A673 (cell line): ENCODE measurements at places on chromosomes 13 and 19.
A peak's percentile ranks its signal among the peaks of the same experiment; 100 is the strongest.

DNA sequence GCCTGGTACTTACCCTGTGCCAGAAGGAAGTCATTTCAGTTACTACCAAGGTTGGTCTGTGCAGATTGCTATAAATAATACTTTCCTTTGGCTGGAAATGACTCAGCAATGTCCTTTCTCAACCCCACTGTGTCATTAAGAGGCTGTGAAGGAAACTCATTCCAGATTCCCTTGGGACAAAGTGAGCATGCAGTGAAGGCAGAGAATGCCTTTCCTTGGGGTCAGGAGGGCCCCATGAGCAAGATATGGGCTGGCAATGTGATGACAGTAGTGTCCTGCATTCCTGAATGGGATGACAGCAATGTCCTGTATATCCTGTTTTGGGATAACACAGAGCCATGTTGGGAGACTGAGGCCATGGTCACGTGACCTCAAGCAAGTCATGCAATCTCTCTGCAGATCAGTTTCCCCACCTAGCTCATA is 213.1 kb upstream of the TMTC4 start:
- H3K27me3 ChIP-seq: no peaks in the 10 kb centered on the region
- no peaks in the 10 kb centered on the region for H3K36me3 ChIP-seq
- H3K27ac ChIP-seq: no peak overlapping the region
- H3K4me3 ChIP-seq: no peak overlapping the region

DNA sequence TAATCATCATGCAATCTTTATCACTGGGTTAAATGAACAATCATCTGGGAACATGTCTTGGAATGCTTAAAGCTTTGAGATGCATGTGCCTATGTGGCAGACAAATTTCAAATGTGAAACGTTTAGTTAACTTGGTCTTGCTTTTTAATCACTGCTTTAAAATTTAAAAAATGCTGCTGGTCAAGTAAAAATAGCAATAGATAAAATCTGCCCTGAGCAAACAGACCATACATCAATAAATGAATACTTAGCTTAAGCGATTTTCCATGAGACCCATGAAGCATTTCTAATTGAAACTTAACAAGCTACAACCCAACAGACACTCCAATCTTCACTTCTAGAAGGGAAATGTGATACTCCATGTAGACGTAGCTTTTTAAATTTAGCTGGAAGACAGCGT is 1.9 kb upstream of the KL start:
- no peak for DNase-seq
- H3K4me1 ChIP-seq: peaks cover 8% of the 10 kb centered on the region
- H3K27me3 ChIP-seq: no peaks in the 10 kb centered on the region
- no peak overlapping the region for H3K27ac ChIP-seq

- DNase-seq: no peak
- H3K27me3 ChIP-seq: no peaks in the 10 kb centered on the region
- peaks cover 34% of the 10 kb centered on the region for H3K4me1 ChIP-seq
- no peaks in the 10 kb centered on the region for H3K36me3 ChIP-seq
Measured at GRCh38 chr13:46607768-46608564, 55.0 kb downstream of the LRCH1 start.

- H3K36me3 ChIP-seq: no peaks in the 10 kb centered on the region
- no peaks in the 10 kb centered on the region for H3K27me3 ChIP-seq
- H3K4me3 ChIP-seq: no peak overlapping the region
- DNase-seq: no peak
- H3K4me1 ChIP-seq: no peaks in the 10 kb centered on the region
- no peak overlapping the region for H3K27ac ChIP-seq
Measured at GRCh38 chr19:4891066-4891465, 11.6 kb downstream of the ARRDC5 start.

- no peaks in the 10 kb centered on the region for H3K4me1 ChIP-seq
- no peak overlapping the region for H3K4me3 ChIP-seq
- no peak overlapping the region for H3K27ac ChIP-seq
- no peaks in the 10 kb centered on the region for H3K36me3 ChIP-seq
- no peaks in the 10 kb centered on the region for H3K27me3 ChIP-seq
- no peak for DNase-seq
Measured at GRCh38 chr19:16141043-16141442, 2.4 kb upstream of the HSH2D start.

GRCh38 chr19:11963566-11964355 is 1.1 kb upstream of the ZNF763 start:
- H3K27ac ChIP-seq: no peak overlapping the region
- no peaks in the 10 kb centered on the region for H3K27me3 ChIP-seq
- DNase-seq: peak; percentile 86
- peak overlapping the region; percentile 48 for H3K4me3 ChIP-seq
- H3K4me1 ChIP-seq: peaks cover 7% of the 10 kb centered on the region
- H3K36me3 ChIP-seq: no peaks in the 10 kb centered on the region

DNA sequence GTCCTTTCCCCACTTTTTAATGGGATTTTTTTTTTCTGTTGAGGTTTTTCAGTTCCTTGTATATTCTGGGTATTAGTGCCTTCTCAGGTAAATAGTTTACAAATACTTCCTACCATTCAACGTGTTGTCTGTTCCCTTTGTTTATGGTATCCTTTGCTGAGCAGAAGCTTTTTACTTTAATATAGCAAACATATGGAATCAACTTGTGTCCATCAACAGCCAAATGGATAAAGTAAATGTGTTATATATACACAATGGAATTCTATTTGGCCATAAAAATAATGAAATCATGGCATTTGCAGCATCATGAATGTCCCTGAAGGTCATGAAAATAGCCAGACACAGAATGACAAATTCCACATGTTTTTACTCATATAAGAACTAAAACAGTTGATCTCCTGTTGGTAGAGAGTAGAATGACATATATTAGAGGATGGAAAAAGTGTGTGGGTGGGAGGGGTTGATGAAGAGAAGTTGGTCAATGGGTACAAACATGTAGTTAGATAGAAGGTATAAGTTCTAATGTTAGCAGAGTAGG is 500.8 kb downstream of the SLITRK6 start:
- H3K27me3 ChIP-seq: no peaks in the 10 kb centered on the region
- H3K27ac ChIP-seq: no peak overlapping the region
- DNase-seq: no peak
- H3K4me1 ChIP-seq: no peaks in the 10 kb centered on the region
- H3K36me3 ChIP-seq: no peaks in the 10 kb centered on the region
- no peak overlapping the region for H3K4me3 ChIP-seq

GRCh38 chr13:39765801-39766463 is 110.5 kb downstream of the COG6 start:
- H3K36me3 ChIP-seq: no peaks in the 10 kb centered on the region
- H3K4me1 ChIP-seq: peaks cover 33% of the 10 kb centered on the region
- no peak overlapping the region for H3K27ac ChIP-seq
- no peak overlapping the region for H3K4me3 ChIP-seq

- no peak overlapping the region for H3K27ac ChIP-seq
- no peaks in the 10 kb centered on the region for H3K4me1 ChIP-seq
- H3K27me3 ChIP-seq: no peaks in the 10 kb centered on the region
- no peak overlapping the region for H3K4me3 ChIP-seq
- DNase-seq: no peak
Measured at GRCh38 chr13:106038752-106039151, 496.7 kb downstream of the EFNB2 start.

DNA sequence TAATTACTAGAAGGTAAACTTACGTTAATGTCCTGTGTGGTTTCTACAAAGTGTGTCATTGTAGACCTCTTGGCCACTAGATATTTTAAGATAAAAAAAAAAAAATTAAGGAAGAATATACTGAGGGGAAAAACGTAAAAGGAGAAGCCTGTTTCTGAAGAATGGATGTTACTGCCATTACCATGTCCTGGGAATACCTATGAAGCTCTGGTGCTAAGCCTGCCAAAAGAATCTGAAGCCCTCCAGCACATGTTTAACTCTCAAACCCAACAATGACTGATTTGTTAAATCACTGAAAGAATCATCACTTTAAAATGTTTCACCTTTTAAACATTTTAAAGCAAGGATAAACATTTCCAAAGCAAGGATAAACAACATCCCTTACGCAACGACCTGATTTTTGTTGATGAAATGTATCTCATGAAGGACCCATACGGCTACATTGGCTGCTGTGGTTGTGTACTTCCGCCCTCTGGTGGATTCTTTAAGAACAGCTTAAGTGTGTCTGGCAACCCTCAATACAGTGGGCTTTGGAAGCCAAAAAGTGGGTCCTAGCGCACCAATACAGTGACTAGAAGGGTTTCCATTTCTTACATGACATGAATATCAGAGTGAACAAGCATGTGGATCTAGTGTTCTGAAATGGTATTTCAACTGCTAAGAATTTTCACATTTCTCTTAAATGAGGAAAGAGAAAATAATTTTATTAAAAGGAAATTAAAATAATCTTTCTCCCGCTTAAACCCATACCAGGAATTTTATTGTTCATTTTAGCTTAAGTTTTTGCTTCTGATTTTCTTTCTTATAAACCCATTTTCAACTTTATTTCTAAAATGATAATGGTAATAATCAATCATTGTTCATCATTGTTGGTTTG is 74.5 kb upstream of the RAP2A start:
- H3K4me1 ChIP-seq: no peaks in the 10 kb centered on the region
- no peaks in the 10 kb centered on the region for H3K27me3 ChIP-seq
- DNase-seq: peak; percentile 83
- no peak overlapping the region for H3K27ac ChIP-seq
- no peaks in the 10 kb centered on the region for H3K36me3 ChIP-seq

- H3K27me3 ChIP-seq: no peaks in the 10 kb centered on the region
- H3K4me1 ChIP-seq: no peaks in the 10 kb centered on the region
- DNase-seq: no peak
- H3K4me3 ChIP-seq: no peak overlapping the region
- no peak overlapping the region for H3K27ac ChIP-seq
Measured at GRCh38 chr13:65028101-65028500, 2202.0 kb downstream of the PCDH9 start.

- no peak overlapping the region for H3K4me3 ChIP-seq
- H3K27ac ChIP-seq: no peak overlapping the region
- H3K4me1 ChIP-seq: peaks cover 15% of the 10 kb centered on the region
- H3K27me3 ChIP-seq: no peaks in the 10 kb centered on the region
- no peaks in the 10 kb centered on the region for H3K36me3 ChIP-seq
Measured at GRCh38 chr13:42355491-42356183, 83.7 kb downstream of the AKAP11 start.

DNA sequence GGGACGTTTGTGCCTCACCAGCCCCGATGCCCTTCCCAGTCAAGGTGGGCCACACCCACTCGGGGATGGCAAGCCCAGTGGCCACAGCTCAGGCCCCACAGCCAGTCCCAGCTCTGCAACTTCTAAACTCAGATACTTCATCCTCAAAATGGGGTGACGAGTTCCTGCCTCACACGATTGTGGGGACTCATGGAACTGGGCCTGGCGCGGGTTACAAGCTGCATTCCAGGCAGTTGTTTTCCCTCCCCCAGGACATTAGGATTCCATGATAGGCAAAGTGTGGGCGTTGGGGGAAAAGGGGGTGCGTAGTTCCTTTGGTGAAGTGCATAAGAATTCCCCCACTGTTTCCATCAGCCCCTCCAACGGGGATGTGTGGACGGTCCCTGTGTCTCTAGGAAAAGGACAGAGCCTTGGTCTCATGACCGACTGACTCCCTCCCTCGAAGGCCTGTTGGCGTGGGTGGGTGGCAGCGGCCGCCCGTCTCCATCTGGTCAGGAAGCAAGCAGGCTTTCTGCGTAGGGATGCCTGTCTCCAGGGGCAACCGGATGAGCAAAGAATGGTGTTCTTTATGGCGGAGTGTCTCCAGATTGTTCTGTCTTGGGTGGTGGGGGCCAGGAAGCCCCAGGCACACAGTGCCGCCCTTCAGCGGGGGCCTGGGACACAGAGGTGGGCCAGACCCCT is 21.1 kb upstream of the NPAS1 start:
- peaks cover 5% of the 10 kb centered on the region for H3K4me1 ChIP-seq
- H3K36me3 ChIP-seq: peaks cover 29% of the 10 kb centered on the region
- H3K27me3 ChIP-seq: no peaks in the 10 kb centered on the region
- H3K27ac ChIP-seq: no peak overlapping the region
- DNase-seq: no peak

- H3K4me1 ChIP-seq: no peaks in the 10 kb centered on the region
- DNase-seq: no peak
- no peak overlapping the region for H3K27ac ChIP-seq
Measured at GRCh38 chr13:69168436-69168835, 939.2 kb upstream of the ATXN8OS start.

GRCh38 chr13:20326276-20326675 is 94.2 kb upstream of the GJB6 start:
- no peak overlapping the region for H3K27ac ChIP-seq
- H3K4me1 ChIP-seq: no peaks in the 10 kb centered on the region
- H3K36me3 ChIP-seq: no peaks in the 10 kb centered on the region
- no peak for DNase-seq

DNA sequence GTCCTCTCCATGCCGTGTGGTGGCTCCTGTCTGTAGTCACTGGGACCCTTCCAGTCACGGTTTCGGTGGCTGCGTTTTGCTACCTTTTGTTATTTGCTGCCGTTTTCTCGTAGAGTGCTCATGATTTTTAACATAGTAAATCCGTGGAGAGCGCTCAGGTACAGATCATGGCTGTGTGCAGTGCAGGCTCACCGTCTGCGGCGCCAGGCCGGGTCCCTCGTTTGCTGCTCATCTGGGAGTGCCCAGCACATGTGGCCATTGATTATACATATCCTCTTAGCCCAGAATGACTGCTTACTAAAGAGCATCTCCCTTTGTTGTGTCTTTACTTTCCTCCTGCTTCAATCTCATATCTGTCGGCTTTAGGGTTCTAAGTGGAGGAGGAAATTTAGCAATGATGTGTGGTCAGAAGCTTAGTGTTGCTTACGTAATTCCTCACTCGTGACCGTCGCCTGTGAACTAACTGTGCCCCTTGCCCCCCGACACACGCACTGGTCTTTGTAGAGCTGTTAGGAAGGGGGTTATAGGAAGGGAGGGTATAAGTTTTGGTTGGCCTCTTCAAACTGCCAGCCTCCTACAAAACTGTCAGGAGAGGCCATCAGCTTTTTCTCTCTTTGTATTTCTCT is 31.8 kb downstream of the TFDP1 start:
- H3K36me3 ChIP-seq: peaks cover 26% of the 10 kb centered on the region
- H3K27me3 ChIP-seq: no peaks in the 10 kb centered on the region
- no peak overlapping the region for H3K4me3 ChIP-seq
- no peak for DNase-seq

- H3K4me1 ChIP-seq: peaks cover 7% of the 10 kb centered on the region
- no peak overlapping the region for H3K4me3 ChIP-seq
- peak overlapping the region; percentile 9 for H3K27ac ChIP-seq
- H3K36me3 ChIP-seq: no peaks in the 10 kb centered on the region
Measured at GRCh38 chr19:4130744-4131438, 7.0 kb upstream of the MAP2K2 start.

GRCh38 chr13:98869408-98870090 is 108.3 kb downstream of the DOCK9 start:
- no peak overlapping the region for H3K27ac ChIP-seq
- H3K4me1 ChIP-seq: no peaks in the 10 kb centered on the region
- no peak for DNase-seq

- no peak overlapping the region for H3K27ac ChIP-seq
- no peaks in the 10 kb centered on the region for H3K4me1 ChIP-seq
- DNase-seq: no peak
- H3K4me3 ChIP-seq: no peak overlapping the region
Measured at GRCh38 chr13:49464621-49465325, 20.7 kb downstream of the SETDB2 start.

GRCh38 chr13:78779608-78780007 is 120.7 kb upstream of the OBI1 start:
- no peak overlapping the region for H3K4me3 ChIP-seq
- peaks cover 36% of the 10 kb centered on the region for H3K27me3 ChIP-seq
- H3K4me1 ChIP-seq: peaks cover 35% of the 10 kb centered on the region
